Epithelial cell of esophagus (primary cell): ENCODE measurements at places on chromosomes 12 and 14.

GRCh38 chr12:111242184-111242583 is 126.7 kb downstream of the PHETA1 start:
- peak; percentile 34 for DNase-seq

GRCh38 chr12:54734196-54734950 is 86.2 kb upstream of the DCD start:
- DNase-seq: peak; percentile 50

GRCh38 chr12:6788972-6789924 is at the start of gene CD4:
Gene CD4, plus strand, starts transcription at chr12:6789528. Its CDS starts 10,611 bp downstream, at chr12:6800139.
- no peak for DNase-seq

DNA sequence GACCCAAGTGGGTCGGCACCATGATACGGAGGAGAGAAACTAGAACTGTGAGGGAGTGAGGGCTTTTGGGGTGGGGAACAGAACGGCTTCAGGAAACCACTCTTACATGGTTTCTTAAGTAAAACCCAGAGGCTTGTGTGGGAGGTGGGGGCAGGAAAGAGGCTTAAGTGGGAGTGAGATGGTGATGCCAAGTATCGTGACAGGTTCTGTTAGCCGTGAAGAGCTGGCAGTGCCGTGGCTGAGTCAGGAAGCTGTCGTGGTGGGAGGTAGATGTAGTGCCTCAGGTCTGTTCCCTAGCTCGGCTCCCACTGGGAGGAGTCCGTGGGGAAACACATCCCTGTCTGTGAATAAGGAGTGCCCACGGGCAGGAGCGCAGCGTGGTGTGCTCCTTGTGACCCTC is 185.8 kb upstream of the FKBP4 start:
- no peak for DNase-seq

GRCh38 chr12:31325524-31325875 is 450 bp downstream of the SINHCAF start:
- DNase-seq: no peak
